ENCODE measurements at places on chromosomes 5 and 9.

GRCh38 chr5:116806836-116807235 is 232.2 kb upstream of the SEMA6A start:
- no peak for DNase-seq

GRCh38 chr9:7376833-7377232 is 422.7 kb downstream of the DMAC1 start:
- DNase-seq, result no peak

DNA sequence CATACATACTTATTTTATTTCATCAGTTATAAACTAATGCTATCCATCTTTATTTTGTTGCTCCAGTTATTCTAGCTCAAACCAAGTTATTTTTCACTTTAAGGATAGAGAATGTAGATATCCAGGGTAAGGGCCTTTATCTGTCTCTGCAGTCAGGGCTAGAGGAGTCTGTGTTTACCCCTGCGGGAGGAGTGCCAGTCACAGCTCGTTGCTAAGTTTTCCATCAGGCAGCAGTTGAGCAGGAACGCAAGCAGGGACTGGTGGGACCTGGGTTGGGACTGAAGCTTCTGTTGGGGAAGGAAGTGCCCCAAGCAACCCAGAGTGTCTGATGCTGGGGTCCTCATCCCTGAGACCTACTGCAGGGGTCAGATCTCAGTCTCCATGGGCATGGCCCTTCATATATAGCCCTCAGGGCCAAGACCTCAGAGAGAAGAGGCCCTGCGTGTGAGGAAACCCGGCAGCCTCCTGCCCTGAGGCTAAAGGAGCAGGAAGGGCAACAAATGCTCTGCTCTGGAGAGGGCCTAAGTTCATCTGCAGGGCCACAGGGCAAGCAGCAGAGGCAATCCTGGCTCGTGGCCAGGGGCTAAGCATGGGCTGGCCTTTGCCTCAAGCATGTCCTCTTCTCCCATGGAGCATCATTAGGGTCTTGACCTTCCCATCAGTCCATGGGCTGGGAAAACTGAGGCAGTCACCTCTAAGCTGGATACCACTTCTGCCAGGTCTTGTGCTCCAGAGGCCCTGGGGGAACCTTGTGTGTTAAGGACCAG is 6.6 kb downstream of the SLC22A4 start:
- DNase-seq, result no peak

- no peak for DNase-seq
These were observed 158.6 kb downstream of the MELK start for GRCh38 chr9:36731068-36731956.

Measured in activated CD4-positive, alpha-beta memory T cell treated with anti-CD3 and anti-CD28 coated beads for 36 hours (primary cell).